ENCODE measurements at places on chromosomes 1 and 21. TPM values are rescaled to one million over a fixed set of nuclear protein-coding genes. Genes with fewer than 3 reads are reported as not detected.

DNASE2B gene
- total RNA-seq, result 21.7 TPM

GUCA2B gene
- total RNA-seq, result not detected

LAMB3 gene
- 83.3 TPM for total RNA-seq

SPRR3 gene
- total RNA-seq, result not detected

AUNIP gene
- total RNA-seq, result not detected

TGFBR3 gene
- total RNA-seq, result 55.9 TPM

RGL1 gene
- total RNA-seq, result 40.9 TPM

PBX1 gene
- 56.7 TPM for total RNA-seq

IFNLR1 gene
- total RNA-seq, result 11.1 TPM

TEDDM1 gene
- not detected for total RNA-seq

NBPF14 gene
- total RNA-seq, result 21.8 TPM

CCDC27 gene
- not detected for total RNA-seq

NOTCH2 gene
- total RNA-seq, result 97.3 TPM

RXFP4 gene
- total RNA-seq, result not detected

DNM3 gene
- total RNA-seq, result 15.4 TPM

EXTL2 gene
- 11.6 TPM for total RNA-seq

SPATA21 gene
- total RNA-seq, result not detected

PPIAL4G gene
- 0.20 TPM for total RNA-seq

CRYBG2 gene
- total RNA-seq, result 6.9 TPM

HSPG2 gene
- 393 TPM for total RNA-seq

MRPL37 gene
- 41.9 TPM for total RNA-seq

CELA3B gene
- not detected for total RNA-seq

SERPINC1 gene
- not detected for total RNA-seq

HSPB7 gene
- total RNA-seq, result 10.7 TPM

TTC4 gene
- total RNA-seq, result 16.4 TPM

SPTA1 gene
- not detected for total RNA-seq

AIRE gene
- not detected for total RNA-seq

SLC45A3 gene
- total RNA-seq, result 8.6 TPM

GRHL3 gene
- total RNA-seq, result 0.55 TPM

CRABP2 gene
- total RNA-seq, result 1.4 TPM

SLC25A34 gene
- 3.0 TPM for total RNA-seq

LAD1 gene
- total RNA-seq, result 42.6 TPM

DMRTA2 gene
- total RNA-seq, result not detected

RHCE gene
- total RNA-seq, result 0.58 TPM

FBLIM1 gene
- total RNA-seq, result 39.0 TPM

RNU1-1 gene
- total RNA-seq, result 6,622 TPM

SMIM1 gene
- 9.3 TPM for total RNA-seq

C1orf210 gene
- total RNA-seq, result 18.9 TPM

MROH9 gene
- total RNA-seq, result not detected

ELOVL1 gene
- 98.9 TPM for total RNA-seq

IER5 gene
- total RNA-seq, result 32.0 TPM

VWA1 gene
- total RNA-seq, result 87.4 TPM

UBXN10 gene
- total RNA-seq, result 0.87 TPM

All from upper lobe of right lung (tissue), 1 donor.